Midbrain (tissue), 1 donor: ENCODE measurements at places on chromosomes 12 and 14.

GRCh38 chr12:2058837-2059236 is 6.0 kb downstream of the CACNA1C start:
- no peak for DNase-seq

DNA sequence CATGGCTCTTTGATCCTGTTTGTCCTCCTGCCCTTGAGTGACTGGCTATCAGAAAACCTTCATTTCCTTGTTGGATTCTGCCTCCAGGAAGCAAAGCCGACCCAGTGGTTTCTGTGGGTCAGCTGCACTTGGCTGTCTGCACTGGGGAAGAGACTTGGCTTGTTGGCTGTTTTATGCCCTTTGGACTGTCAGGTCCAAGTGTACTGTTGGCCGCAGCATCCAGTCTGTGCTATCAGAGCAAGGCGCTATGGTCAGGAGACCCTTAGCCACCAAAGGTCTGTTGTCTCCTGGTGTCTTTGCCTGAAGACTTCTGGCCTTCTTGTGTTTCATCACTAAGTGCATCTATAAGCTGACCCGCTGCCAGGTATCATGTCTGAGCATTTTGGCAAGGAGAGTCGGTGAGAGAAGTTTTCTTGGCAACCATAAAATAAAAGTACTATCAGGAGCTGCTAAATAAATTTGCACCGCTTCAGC is 177.4 kb upstream of the HIF1A start:
- DNase-seq, result no peak

- no peak for DNase-seq
Measured at GRCh38 chr14:97401714-97402113, 604.5 kb downstream of the VRK1 start.

DNA sequence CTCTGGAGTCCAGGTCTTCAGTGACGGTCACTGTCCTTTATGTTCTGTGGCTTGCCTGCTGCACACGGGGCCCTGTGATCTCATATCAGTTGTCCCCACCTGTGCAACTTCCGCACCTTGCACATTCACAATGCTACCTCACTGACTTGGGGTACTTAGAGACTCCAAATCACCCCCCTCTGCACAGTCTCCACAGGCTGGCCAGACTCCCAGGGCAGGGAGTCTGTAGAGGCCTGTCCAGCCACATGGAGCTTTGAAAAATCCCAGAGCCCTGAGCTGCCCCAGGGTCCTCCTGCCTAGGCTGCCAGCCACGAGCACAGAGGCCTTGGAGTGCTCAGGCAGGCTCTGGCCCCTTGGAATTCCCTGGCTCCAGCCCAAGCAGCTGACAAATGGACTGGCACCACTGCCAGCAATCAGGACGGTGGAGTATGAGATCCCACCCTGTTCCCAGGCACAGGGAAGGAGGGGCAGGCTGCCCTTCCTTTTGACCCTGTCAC is 26.4 kb downstream of the CMKLR1 start:
- DNase-seq, result peak; percentile 36

DNA sequence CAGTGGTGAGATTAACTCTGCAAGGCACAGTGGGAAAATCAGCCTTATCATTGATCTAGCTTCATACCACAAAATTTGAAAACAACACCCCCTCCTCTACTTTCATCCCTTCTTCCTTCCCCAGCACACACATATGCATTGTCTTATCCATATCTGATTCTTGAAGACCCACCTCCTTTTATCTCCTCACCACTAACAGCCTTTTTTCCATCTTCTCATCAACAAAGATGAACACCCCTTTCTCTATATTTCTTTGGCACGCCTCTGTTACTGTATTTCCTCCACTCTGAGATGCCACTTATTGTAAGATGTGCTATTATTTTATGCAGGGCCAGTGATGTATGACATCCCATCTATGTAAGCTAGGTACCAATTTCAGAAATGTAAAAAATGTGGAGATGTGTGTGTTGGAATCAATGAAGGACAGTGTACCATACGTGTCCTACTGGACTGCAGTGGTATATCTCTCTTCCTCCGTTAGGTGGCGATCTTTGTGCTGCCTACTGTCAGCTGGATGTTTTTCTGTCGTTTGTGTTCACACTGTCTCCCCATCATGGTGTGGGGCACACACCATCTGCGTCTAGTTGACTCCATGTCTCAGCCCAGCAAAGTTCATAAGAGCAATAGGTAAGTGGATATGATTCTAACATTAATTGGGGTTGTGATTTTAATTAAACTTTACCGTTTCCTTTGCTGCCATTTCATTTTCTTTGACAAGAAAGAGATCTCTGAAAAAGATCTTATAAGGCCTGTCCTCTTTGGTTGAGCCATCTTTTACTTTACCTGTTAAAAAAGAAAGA is 24.0 kb downstream of the CCDC38 start:
- DNase-seq, result peak; percentile 36

- no peak for DNase-seq
Measured at GRCh38 chr14:89258728-89259273, 158.2 kb downstream of the FOXN3 start.

DNA sequence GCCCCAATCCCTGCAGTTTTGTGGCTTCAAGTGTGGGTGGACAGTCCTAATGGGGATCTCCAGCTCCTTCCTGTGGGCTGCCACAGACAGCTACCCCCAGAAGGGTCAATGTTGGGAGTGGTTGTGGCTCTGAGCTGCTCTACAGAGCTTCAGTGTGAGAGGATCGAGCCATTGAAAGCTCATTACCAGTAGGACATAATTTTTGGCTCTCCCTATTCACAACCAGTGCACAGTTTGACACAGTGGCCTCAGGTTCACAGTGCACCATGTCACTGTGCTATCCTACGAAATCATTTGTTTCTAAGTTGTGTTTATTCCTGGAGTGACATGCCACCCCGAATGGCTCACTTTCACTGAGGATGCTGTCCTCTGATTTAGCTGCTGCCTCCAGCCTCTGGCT is 22.8 kb downstream of the TMBIM6 start:
- DNase-seq, result no peak

- no peak for DNase-seq
Measured at GRCh38 chr12:125518074-125518473, 452.8 kb downstream of the AACS start.

DNA sequence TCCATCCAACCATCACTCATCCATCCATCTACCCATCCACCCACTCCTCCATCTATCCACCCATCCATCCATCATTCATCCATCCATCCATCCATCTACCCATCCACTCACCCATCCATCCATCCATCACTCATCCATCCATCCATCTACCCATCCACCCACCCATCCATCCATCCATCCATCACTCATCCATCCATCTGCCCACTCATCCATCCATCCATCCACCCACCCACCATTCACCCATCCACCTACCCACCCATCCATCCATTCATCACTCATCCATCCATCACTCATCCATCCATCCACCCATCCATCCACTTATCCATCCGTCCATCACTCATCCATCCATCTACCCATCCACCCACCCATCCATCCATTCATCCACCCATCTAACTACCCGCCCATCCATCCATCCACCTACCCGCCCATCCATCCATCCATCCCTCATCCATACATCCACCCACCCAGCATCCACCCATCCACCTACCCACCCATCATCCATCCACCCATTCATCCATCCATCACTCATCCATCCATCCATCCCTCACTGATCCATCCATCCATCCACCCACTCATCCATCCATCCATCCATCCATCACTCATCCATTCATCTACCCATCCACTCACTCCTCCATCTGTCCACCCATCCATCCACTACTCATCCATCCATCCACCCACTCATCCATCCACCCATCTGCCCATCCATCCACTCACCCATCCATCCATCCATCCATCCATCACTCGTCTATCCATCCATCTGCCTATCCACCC is 24.1 kb downstream of the TRPV4 start:
- no peak for DNase-seq

DNA sequence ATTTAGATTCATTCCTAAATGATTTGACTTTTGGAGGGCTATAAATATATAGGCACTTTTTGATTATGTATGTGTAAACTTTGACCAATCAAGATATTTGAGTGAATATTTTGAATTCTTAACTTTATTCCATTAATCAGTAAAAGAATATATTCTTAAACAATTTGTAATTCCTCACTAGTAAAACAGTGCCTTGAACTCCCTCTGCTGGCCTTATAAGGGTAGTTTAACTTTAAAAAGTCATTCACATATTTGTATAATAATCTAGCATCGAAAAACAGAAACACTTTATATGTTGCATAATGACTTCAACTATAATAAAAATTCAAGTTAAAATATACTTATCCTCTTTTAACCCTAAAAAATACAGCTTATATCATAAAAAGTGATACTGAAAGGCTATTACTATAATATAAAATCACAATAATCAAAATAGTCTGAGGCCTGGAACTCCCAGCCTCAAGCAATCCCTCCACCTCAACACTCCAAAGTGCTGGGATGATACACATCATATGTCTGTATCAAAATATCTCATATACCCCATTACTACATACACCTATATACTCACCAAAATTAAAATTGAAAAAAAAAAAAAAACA is 31.2 kb downstream of the CCDC59 start:
- peak; percentile 27 for DNase-seq

- DNase-seq, result no peak
Measured at GRCh38 chr12:70255311-70255710, 12.1 kb downstream of the CNOT2 start.

- no peak for DNase-seq
Measured at GRCh38 chr12:89984846-89985245, 276.2 kb upstream of the ATP2B1 start.

- DNase-seq, result no peak
Measured at GRCh38 chr12:57404966-57405640, 25.7 kb downstream of the R3HDM2 start.

GRCh38 chr14:50801706-50802105 is 29.3 kb downstream of the NIN start:
- DNase-seq, result no peak
